ENCODE measurements at places on chromosomes 11 and 22.

DNA sequence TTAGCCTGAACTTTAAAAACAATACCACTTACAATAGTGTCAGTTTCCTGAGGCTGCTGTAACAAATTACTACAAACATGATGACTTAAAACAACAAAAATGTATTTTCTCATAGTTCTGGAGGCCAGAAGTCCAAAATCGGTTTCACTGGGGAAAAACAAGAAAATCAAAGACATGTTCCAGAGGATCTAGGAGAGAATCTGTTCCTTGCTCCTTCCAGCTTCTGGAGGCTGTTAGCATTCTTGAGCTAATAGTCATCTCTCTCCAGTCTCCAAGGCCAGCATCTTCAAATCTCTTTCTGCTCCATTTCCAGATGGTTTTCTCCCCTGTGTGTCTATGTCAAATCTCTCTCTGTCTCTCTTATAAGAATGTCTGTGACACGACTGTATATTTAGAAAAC lies 67.6 kb upstream of the TEAD1 start:
- no peak overlapping the region for H3K27ac ChIP-seq
- H3K27me3 ChIP-seq: no peaks in the 10 kb centered on the region
- no peak for DNase-seq
- H3K4me3 ChIP-seq: no peak overlapping the region
- no peaks in the 10 kb centered on the region for H3K4me1 ChIP-seq
- H3K36me3 ChIP-seq: no peaks in the 10 kb centered on the region

DNA sequence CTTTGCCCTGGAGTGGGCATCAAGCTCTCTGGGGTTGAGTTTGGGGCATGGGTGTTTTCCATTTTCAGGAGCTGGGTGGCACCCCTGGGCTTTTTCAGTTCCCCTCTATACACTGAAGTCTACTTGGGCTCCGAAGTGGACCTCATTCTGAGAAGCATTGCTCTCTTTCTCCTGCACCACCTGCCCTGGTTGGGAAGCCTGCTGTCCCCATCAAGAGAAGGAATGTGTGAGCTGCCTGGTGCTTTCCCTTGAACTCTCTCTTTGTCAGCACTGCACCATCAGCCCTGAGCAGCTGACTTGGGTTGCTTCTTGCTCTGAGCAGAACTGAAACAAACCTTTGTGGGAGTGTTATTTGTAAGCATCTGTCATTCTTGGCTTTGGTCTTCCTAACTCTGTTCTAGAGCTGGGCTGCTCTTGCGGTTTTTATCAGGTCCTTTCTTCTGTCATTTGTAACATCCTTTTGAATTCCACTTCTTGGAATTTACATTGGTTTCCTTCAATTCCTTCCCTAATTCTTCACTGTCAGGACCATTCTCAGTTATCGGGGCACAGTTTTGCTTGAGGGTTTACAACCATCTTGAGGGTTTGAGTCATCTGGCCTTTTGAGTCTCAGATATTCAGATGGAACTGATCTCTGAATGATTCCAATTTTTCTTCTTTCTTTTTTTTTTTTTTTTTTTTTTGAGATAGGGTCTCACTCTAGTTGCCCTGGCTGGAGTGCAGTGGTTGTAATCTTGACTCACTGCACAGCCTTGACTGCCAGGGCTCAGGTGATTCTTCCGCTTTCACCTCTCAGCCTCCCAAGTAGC lies 20.5 kb downstream of the UBE2L3 start:
- H3K36me3 ChIP-seq: peaks cover 5% of the 10 kb centered on the region
- no peak overlapping the region for H3K4me3 ChIP-seq
- H3K4me1 ChIP-seq: peaks cover 45% of the 10 kb centered on the region
- DNase-seq: no peak

- peaks cover 14% of the 10 kb centered on the region for H3K4me1 ChIP-seq
- H3K4me3 ChIP-seq: peak overlapping the region; percentile 47
- H3K27ac ChIP-seq: no peak overlapping the region
- no peaks in the 10 kb centered on the region for H3K36me3 ChIP-seq
- DNase-seq: no peak
Observed at GRCh38 chr11:2886191-2886894, 768 bp upstream of the CDKN1C start.

GRCh38 chr11:43138621-43139140 lies 173.1 kb upstream of the API5 start:
- no peak overlapping the region for H3K27ac ChIP-seq
- DNase-seq: no peak
- H3K36me3 ChIP-seq: no peaks in the 10 kb centered on the region
- H3K27me3 ChIP-seq: no peaks in the 10 kb centered on the region
- no peak overlapping the region for H3K4me3 ChIP-seq
- no peaks in the 10 kb centered on the region for H3K4me1 ChIP-seq
